ENCODE measurements at places on chromosomes 1 and 21.
A peak's percentile ranks its signal among the peaks of the same experiment; 100 is the strongest.

DNA sequence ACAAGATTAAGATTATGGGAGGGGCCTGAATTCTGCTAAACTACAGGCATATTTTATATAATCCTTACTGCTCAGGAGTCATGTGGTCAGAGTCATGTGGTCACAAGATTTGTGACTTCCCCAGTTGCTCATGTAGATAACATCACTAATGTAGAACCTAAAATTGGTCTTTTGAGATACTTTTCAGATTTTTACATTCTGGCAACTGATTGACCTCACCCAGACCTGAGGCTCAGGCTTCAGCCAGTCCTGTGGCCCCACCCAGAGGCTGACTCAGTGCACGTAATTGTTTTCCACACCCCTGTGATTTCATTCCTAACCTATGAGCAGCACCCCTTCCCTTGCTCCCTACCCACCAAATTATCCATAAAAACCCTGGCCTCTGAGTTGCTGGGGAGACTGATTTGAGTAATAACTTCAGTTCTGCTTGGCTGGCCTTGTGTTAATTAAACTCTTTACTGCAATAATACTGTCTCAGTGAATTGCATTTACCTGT lies 41.7 kb upstream of the ZNF326 start:
- DNase-seq = peak; percentile 34

DNA sequence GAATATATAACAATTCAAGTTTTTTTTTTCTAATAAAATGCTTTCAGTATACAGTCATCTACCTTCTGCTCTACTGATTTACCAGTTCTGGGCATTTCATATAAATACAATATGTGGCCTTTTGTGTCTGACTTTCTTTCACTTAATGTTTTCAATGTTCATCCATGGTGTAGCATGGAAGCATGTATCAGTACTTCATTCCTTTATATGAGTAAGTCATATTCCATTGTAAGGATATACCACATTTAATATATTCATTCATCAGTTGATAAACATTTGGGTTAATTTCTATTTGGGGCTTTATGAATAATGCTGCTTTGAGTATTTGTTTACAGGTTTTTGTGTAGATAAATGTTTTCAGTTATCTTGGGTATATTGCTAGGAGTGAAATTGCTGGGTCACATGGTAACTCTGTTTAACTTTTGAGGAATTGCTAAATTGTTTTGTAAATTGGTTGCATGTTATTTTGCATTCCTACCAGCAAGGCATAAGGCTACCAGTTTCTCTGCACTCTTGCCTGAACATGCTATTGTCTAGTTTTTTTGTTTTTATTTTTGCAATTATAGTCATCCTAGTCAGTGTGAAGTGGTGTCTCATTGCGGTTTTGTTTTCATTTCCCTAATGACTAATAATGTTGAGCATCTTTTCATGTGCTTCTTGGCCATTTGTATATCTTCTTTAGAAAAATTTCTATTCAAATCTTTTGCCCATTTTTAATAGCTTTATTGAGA lies 206.1 kb downstream of the TM2D1 start:
- no peak for DNase-seq

DNA sequence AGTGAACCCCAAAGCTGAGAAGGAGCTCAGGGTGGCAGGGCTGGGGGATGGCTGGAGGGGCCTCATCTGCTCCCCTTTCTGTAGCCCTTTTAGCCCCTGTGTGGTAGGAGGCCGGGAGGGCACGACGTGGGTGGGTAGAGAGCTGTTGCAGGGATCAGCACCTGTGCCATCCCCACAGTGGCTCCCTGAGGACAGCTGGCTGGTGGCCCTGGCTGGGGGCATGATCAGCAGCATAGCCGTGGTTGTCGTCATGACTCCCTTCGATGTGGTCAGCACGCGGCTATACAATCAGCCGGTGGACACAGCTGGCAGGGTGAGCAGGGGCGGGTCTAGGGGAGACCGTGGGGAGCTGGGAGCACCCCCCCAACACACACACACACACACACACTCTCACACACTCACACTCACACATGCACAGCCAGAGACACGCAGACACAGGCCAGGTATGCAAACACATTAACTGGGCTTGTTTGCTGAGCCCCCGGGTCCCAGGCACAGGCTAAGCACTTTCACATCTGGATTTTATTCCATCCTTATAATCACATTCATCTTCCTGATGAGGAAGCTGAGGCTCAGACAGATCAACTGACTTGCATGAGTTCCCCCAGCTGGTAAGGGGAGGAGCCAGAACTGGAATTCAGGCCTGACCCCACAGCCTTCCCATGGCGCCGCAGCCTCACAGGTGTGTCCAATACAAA lies 2.5 kb downstream of the SLC25A34 start:
- no peak for DNase-seq

GRCh38 chr21:37886120-37886519 lies 30.1 kb downstream of the KCNJ6 start:
- no peak for DNase-seq

- no peak for DNase-seq
Observed at GRCh38 chr1:47479664-47480063, 41.8 kb downstream of the FOXD2 start.

GRCh38 chr1:14184454-14184853 lies 414.0 kb upstream of the KAZN start:
- no peak for DNase-seq

DNA sequence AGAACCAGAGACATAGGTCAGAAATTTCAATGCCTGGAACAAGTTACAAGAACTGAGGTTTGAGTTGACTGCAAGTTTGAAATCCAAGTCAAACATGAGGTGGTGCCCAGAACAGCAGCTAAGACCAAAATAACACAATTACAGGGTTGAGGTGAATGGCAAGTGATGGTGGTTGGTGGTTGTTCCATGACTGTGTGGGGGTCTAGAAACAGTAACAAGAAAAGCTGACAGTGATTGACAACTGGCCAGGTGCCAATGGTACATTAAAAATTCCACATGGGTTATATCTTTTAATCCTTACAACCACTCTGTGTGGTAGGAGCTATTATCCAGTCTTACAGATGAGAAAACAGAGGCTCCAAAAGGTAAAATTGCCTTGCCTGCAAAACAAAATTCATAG lies 32.0 kb downstream of the RIMS3 start:
- DNase-seq = no peak

GRCh38 chr1:169047074-169047473 lies 59.4 kb upstream of the ATP1B1 start:
- DNase-seq = no peak

- DNase-seq = no peak
Observed at GRCh38 chr1:106435269-106435668, 621.2 kb upstream of the PRMT6 start.

GRCh38 chr1:182185842-182186756 lies 124.6 kb upstream of the ZNF648 start:
- no peak for DNase-seq

GRCh38 chr1:111847466-111847865 lies 91.8 kb downstream of the DDX20 start:
- no peak for DNase-seq

- DNase-seq = peak; percentile 91
Observed at GRCh38 chr1:23394181-23394580, 24.5 kb upstream of the ZNF436 start.

- no peak for DNase-seq
Observed at GRCh38 chr1:204201348-204202040, 5.2 kb upstream of the KISS1 start.

DNA sequence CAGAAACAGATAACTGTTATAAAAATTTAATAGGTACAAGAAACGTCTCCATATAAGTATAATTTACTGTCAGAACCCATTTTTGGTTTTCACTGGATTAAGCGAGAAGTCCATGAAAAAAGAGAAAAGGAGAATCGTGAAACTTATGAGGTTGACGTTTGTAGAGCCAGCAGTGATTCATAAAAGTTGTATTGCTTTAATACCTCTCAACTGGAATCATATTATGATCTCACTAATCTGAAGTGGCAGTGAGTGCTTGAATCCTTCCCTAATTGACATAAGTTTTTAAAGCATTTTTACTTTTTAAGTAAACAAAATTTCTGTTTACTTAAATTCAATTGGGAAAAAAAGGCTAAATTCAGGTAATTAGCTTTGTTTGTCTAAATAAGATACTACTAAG lies 315.3 kb downstream of the TPR start:
- no peak for DNase-seq

DNA sequence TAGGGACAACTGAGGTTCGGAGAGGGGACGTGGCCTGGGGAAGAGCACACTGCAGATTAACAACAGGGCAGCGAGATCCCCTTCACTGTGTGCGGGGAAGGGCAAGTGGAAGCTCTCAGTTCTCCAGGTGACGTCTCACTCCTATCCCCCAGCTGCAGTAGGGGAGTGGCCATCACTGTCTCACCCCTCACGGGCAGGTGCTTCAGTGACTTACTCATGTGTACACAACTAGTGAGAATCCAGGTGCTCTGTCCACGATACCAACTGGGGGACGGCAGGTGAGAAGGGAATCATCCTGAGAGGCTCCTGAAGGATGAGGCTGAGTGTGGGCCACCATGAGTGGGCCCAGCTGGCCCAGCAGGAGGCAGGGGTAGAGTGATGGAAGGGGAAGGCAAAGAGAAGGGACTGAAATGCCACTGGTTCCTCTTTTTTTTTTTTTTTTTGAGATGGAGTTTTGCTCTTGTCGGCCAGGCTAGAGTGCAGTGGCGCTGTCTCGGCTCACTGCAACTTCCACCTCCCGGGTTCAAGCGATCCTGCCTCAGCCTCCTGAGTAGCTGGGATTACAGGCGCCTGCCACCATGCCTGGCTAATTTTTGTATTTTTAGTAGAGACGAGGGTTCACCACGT lies 25.9 kb downstream of the RHBG start:
- no peak for DNase-seq

DNA sequence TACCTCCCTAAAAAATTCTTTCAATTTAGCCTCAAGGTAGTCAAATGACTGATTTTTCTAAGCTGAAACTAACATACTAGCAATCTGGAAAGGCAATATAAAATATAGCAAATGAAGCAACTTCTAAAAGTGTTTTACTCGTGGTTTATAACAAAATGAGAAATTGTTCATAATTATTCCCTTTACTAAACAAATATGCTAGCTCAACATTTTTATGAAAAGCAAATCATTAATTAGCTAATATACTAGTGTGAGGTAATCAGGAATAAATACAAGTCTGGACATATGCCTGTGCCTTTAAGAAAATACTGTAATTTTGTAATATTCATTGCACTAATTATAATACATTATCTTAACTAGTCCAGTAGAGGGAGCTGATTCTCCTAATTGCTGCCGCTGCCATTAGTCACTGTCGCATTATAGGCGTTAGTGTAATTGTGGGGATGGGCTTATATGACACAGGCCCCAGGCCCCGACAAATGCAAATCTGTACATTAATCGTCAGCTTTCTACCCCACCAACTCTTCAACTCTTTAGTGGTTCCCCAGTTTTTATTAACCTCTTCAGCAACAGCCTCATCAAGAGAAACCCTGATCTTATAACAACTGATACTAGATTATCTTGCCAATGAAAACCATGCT lies 160.9 kb downstream of the GABPA start:
- no peak for DNase-seq

DNA sequence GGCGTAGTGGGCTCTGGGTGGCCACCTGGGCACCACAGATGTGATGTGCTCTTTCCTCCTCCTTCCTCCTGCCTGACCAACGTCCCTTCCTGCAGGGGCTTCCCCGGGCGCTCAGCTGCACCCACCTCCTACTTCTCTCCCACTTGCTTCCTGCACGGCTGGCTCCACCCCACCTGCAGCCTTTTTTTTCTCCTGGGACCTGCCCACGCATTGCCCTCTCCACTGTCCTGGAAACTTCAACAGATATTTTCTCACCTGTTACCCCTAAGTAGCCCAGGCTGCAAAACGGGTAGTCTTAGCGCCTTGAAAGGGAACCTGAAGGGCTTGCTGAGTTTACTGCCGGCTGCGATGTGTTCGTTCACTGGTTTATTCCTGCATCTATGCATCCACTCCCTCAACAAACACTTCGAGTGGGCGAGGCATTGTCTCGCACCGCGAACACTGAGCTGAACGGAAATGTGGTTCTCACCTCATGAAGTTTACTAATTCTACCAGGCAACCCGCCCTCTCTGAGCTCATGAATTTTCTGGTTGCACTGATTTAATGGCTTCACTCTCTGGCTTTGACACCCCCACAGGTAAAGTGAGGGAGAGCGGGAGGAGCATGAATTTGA lies 23.6 kb downstream of the ZBTB18 start:
- no peak for DNase-seq

DNA sequence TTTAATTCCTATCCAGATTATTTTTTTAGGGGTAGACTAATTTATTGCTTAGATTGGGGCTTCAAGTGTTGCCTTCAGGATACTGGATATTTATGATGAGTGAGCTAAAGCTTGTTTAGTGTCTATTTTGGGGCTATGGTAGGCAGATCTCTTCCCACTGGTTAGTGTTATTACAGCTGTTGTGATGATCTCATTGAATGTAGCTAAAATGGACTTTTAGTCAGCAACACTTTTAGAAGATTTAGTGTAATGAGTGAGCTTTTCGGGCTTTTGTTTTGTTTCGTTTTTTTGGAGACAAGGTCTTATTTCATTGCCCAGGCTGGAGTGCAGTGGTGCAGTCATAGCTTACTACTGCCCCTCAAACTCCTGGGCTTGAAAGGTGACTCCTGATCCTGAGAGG lies 14.2 kb downstream of the THRAP3 start:
- DNase-seq = peak; percentile 53

DNA sequence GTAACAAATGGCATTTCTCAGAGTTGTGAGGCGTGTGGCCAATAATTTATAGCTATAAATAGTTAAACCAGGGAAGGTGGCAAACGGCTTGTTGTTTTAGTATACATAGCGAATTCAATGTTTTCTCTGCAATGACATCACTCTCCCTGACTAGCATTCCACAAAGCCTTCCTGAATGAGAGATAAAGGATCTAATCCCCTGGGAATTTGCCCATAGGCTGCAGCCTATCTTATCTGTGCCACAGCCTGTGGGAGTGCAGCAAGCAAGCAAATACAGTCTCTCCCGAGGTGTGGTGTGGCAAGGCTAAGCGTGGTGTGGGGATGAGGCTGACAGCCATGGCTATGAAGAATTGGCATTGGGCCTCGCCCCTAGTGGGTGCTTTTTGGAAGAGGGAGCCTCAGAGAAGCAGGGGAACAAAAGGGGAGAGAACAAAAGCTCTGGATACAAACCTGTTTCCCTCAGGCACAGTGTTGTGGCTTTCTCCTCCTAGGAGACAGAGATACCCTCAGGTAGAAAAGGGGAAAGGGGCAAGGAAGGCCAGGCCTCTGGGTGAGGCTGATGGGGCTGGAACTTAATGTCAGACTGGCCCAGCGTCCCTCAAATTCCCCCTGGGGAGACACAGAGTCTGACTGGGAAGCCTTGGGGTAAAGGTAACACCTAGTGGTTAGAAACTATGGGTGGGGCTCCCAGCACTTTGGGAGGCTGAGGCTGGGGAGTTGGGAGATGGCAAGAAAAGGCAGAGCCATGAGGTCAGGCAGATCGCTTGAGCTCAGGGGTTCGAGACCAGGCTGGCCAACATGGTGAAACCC lies 8.9 kb downstream of the TAGLN2 start:
- DNase-seq = peak; percentile 90

- DNase-seq = no peak
Observed at GRCh38 chr1:21051177-21051825, 125.4 kb downstream of the EIF4G3 start.

DNA sequence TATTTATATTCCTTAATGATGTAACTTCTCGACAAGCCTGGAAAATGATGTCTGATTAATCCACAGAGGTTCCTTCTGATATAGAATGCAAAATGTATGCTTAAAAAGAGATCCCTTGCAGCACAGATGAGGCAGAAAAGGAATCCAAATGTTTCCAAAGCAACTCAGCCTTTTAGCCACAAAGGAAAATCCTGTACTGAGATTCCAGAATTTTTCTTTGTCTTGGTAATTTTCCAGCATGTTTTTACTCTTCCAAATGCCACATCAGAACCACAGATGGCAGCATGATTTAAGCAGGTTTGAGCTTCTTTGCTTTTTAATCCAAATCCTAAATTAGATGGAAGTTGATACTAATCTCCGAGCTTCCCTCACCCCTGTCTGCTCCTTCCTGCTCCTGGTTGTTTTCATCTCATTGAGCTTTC lies 176.4 kb upstream of the PALMD start:
- DNase-seq = no peak

Data from hepatic stellate cell (primary cell).